ENCODE measurements at places on chromosomes 3 and 15.
A peak's percentile ranks its signal among the peaks of the same experiment; 100 is the strongest.

DNA sequence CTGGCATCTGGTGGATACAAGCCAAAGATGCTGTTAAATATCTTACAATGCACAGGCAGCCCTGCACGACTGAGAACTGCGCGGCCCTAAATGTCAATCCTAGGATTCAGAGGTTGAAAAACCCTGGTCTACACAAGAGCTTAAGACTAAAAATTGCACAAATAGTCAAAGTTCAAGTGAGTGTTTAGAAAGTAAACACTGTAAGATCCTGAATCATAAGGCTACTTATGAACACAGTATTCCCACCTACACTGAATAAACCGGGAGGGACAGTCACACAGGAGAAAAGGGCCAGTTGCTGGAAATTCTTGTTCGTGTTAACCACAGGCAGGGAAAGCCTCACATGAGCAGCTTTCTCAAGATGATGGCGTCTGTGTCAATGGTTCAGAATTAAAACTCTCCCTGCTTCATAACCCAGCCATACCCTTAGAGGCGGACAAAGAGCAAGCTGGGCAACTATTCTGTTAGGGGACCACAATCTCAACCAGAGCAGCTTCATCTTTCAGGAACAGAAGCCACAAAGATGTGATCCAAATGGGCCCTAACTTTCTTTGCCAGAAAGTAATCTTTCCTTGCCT is 37.7 kb downstream of the LRIG1 start:
- no peak for DNase-seq

DNA sequence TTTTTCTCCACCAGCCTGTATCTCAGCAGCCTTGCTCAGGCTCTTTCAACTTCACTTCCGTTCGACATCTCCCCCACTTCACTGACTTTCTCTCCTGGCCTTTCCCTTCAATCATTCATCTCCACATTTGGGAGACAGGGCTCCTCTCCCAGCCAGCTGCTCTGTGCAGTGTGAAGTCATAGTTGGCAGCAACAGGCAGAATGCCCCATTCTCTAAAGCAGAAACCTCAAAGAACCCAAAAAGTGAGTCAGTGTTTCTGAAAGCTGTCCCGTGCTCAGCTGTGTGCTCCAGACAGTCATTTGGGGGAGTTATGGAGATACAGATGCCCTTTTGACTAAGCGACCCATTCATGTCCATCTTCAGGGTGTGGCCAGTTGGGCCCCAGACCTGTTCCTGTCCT is 54.3 kb downstream of the NTRK3 start:
- DNase-seq: no peak

GRCh38 chr3:132804498-132804897 is 82.3 kb upstream of the NPHP3 start:
- no peak for DNase-seq

- DNase-seq: no peak
Measured at GRCh38 chr15:77358545-77359240, 61.2 kb downstream of the PEAK1 start.

- DNase-seq: no peak
Measured at GRCh38 chr3:41234823-41235721, 35.8 kb downstream of the CTNNB1 start.

GRCh38 chr3:168889666-168890065 is 773.8 kb downstream of the MECOM start:
- no peak for DNase-seq

- DNase-seq: peak; percentile 47
Measured at GRCh38 chr3:140922634-140923033, 19.0 kb upstream of the SLC25A36 start.

DNA sequence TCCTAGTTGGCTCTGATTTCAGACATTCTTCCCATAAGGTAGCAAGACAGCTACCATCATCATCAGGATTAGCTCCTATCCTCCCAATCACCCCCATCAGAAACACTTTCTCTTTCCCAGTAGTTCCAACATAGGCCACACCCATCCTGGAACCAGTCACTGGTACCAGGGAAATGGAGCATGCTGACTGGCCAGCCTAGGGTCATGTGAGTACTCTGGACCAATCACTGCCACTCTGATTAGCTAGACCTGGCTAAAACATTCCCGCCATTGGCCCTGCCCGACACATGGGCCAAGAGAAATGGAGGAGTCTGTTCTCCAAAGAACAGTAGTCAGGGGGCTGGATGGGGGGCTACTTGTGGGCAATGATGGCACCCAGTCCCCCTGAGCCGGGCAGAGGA is 12.4 kb downstream of the EFCC1 start:
- DNase-seq: peak; percentile 36

GRCh38 chr15:60936186-60936585 is 292.9 kb downstream of the RORA start:
- no peak for DNase-seq

GRCh38 chr15:62462268-62462667 is 297.2 kb upstream of the C2CD4B start:
- DNase-seq: no peak
